Epithelial cell of umbilical artery (primary cell): ENCODE measurements at places on chromosomes 7 and 10. TPM values are rescaled to one million over a fixed set of nuclear protein-coding genes. Genes with fewer than 3 reads are reported as not detected.

Gene HOXA3
- 1.4 and 3.6 TPM in 2 replicates for total RNA-seq

Gene SP8
- not detected in 2 replicates for total RNA-seq

Gene OR2A5
- total RNA-seq, result not detected in 2 replicates

Gene EPO
- total RNA-seq, result not detected in 2 replicates

Gene COX15
- total RNA-seq, result 37.7 and 54.6 TPM in 2 replicates

Gene NRCAM
- 31.9 and 32.8 TPM in 2 replicates for total RNA-seq

Gene POLR2J
- total RNA-seq, result 21.9 and 41.9 TPM in 2 replicates

Gene ZNF248
- total RNA-seq, result 4.5 and 6.8 TPM in 2 replicates

Gene AASS
- total RNA-seq, result 42.6 and 62.9 TPM in 2 replicates

Gene CAV2
- 150 and 198 TPM in 2 replicates for total RNA-seq

Gene MAD1L1
- total RNA-seq, result 41.8 and 54.9 TPM in 2 replicates

Gene PRKG1
- total RNA-seq, result 1.1 and 1.6 TPM in 2 replicates

Gene NYAP1
- total RNA-seq, result 0.65 and 2.6 TPM in 2 replicates

Gene CYP51A1
- 215 and 240 TPM in 2 replicates for total RNA-seq

Gene POLR2J2
- total RNA-seq, result 1.9 and 2.9 TPM in 2 replicates

Gene NEUROD6
- not detected in 2 replicates for total RNA-seq

Gene IDI2
- not detected in 2 replicates for total RNA-seq

Gene AVPI1
- 1.5 and 1.9 TPM in 2 replicates for total RNA-seq

Gene MSMB
- not detected in 2 replicates for total RNA-seq

Gene TMEM270
- total RNA-seq, result not detected in 2 replicates

Gene SUN3
- total RNA-seq, result not detected in 2 replicates
